Activated T-cell treated with anti-CD3 and anti-CD28 coated beads, Interleukin-2, amount 50 U/mL, for 72 hours (primary cell): ENCODE measurements at places on chromosomes 1 and 21. TPM values are rescaled to one million over a fixed set of nuclear protein-coding genes. Genes with fewer than 3 reads are reported as not detected.

- peaks cover 3% of the 10 kb centered on the region for H3K36me3 ChIP-seq
- H3K4me1 ChIP-seq = peaks cover 63% of the 10 kb centered on the region
- DNase-seq = no peak
- peak overlapping the region; percentile 96 for H3K4me3 ChIP-seq
These were observed 872 bp downstream of the GPBP1L1 start for GRCh38 chr1:45685308-45686014.

- peaks cover 10% of the 10 kb centered on the region for H3K36me3 ChIP-seq
- no peak overlapping the region for H3K27ac ChIP-seq
- H3K4me1 ChIP-seq = no peaks in the 10 kb centered on the region
- no peak for DNase-seq
- no peaks in the 10 kb centered on the region for H3K27me3 ChIP-seq
These were observed 89.9 kb downstream of the TIAM1 start for GRCh38 chr21:31254131-31254530.

AQP10 gene
- not detected for total RNA-seq

HSD3B2 gene
- total RNA-seq = not detected

GPR25 gene
- total RNA-seq = not detected

GRCh38 chr1:200693327-200693726, 23.6 kb upstream of the DDX59 start:
- no peak for DNase-seq
- H3K27ac ChIP-seq = no peak overlapping the region
- no peaks in the 10 kb centered on the region for H3K36me3 ChIP-seq
- no peak overlapping the region for H3K4me3 ChIP-seq
- H3K4me1 ChIP-seq = no peaks in the 10 kb centered on the region

RHCE gene
- not detected for total RNA-seq

LEFTY1 gene
- total RNA-seq = not detected

DNA sequence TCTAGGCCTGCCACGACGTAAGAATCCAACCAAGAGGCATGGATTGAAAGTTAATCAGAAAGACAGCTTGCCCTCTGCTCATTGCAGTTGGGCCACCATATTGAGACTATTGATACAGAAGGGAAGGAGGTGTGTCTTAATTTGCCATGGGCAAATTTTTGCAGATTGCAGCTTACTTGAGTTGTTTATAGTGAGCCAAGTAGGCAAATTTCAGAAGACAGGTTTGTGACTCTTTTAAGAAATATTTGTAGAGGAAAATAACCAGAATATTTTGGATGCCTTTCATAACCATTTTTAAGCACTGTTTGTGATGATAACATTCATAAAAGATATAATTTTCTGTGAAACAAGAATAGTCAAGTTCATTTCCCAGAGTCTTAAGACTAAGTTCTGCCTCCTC, 74.1 kb downstream of the PRDM2 start:
- DNase-seq = no peak
- no peak overlapping the region for H3K4me3 ChIP-seq

OR2T1 gene
- total RNA-seq = not detected

DNA sequence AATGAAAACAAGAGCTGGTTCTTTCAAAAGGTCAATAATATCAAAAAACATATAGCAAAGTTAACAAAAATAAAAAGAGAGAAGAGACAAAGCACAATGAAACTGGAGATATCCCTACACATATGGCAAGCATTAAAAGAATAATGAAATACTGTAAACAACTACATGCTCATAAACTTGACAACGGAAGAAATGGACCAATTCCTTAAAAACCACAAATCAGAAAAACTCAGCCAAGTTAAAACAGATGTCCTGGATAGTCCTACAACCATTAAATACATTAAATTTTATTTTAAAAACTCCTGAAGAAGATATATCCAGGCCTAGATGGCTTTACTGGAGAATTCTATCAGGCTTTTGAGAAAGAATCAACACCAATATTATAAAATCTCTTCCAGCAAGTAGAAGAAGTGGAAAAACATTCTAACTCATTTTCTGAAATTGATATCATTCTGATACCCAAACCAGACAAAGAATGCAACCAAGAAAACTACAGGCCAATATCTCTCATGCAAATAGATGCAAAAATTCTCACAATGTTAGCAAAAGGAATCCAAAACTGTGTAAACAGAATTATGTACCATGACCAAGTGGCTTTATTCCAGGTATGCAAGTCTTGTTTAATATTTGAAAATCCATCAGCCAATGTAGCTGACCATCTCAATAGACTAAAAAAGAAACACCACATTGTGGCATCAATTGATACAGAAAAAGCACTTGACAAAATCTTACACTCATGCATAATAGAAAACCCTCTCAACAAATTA, 56.1 kb upstream of the LRRC7 start:
- no peaks in the 10 kb centered on the region for H3K27me3 ChIP-seq
- DNase-seq = no peak
- no peak overlapping the region for H3K4me3 ChIP-seq
- H3K27ac ChIP-seq = no peak overlapping the region
